LHCN-M2 (cell line): ENCODE measurements at places on chromosomes 3 and 15. TPM values are rescaled to one million over a fixed set of nuclear protein-coding genes. Genes with fewer than 3 reads are reported as not detected.

DNA sequence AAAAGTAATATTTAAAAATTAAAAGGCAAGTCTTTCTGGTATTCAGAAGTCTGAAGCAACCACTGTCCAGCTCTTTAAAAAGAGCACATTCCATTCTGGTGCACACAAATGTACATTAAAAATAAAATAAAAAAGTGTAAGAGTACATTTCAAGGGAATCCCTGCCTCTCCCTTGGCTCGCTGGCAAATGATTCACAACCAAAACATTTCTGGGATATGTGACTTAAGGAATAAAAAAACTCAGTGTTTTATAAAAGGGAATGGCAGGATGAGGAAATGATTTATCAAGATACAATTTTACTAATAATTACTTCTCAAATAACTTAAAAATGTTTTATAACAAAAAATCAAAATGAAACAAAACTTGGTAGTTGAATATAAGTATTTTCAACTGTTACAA, 23.8 kb upstream of the ANXA2 start:
- peak; percentile 75 for DNase-seq

- DNase-seq = no peak
Measured at GRCh38 chr3:120604784-120605183, 8.6 kb downstream of the NDUFB4 start.

Gene FANCD2OS
- total RNA-seq = not detected in 2 replicates

DNA sequence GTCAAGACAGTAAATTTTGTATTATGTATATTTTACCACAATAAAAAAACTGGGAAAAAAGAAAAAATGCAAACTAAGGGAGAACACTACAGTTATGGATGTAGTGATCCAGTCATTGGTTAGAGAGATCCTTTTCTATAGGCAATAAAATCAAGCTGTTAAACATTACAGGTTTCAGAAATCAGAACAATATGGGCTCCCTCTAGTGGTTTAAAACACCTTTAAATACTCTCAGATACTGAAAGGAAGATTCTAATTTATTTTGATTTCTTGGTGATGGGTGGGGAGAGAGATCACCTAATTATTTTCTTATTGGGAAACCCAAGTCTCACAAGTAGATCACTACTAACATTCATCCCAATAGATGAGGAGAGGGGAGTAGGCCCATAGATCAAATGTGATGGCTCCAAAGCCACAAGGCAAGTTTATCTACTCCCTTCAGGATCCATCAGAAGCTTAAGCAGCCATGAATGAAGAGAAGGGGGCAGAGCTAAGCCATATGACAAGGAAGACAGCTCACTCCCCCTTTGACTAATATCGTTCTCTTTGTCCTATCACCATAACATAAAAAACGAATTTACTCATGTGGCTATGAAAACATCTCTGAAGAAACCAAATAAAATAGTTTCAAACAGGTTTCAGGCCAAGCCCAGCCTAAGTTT, 118.6 kb downstream of the ANO10 start:
- DNase-seq = peak; percentile 27

Gene MOBP
- not detected in 2 replicates for total RNA-seq

GRCh38 chr15:35674873-35675781, 129.2 kb upstream of the DPH6 start:
- peak; percentile 42 for DNase-seq

GRCh38 chr3:3069723-3070122, 40.5 kb downstream of the IL5RA start:
- DNase-seq = no peak

Gene POLR2M
- 38.5 and 169 TPM in 2 replicates for total RNA-seq

GRCh38 chr3:83873550-83873949, 1085.2 kb upstream of the CADM2 start:
- no peak for DNase-seq

- no peak for DNase-seq
Measured at GRCh38 chr3:150256318-150256717, 151.8 kb upstream of the TSC22D2 start.

- DNase-seq = peak; percentile 30
Measured at GRCh38 chr15:83200589-83200988, 7.0 kb downstream of the HDGFL3 start.

Gene ITIH1
- not detected in 2 replicates for total RNA-seq

DNA sequence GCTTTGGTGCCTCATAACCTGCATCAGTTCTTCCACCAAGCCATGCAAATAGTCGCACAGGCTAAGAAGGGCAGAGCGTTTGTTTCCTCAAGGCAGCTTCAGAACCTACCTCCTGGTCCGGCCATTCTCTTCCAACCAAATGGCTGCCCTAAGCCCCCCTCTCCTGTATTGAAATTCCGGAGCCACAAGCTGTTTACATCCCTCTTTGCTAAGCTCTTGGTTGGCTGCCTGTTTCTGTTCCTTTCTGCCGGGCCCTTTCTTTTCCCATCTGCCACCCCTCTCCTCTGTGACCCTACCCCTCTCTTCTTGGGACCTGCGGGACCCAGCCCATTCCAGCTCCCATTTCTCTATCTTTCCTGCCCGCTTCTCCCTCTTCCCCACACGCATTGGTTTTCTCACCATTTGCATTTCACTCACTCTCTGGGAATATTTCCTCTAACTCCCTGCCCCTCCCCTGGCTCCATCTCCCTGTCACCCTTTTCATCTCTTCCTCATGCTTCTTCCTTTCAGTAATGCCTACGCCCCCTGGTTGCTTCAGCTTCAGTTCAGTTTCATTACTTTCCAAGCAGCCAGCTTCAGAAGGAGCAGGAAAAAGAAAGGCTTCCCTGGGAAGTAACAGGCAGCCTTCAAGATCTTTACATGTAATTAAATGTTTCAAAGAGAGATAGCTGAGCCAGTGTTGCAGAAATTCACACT, 113.5 kb downstream of the RAB11A start:
- DNase-seq = no peak
